ENCODE measurements at places on chromosomes 12 and 14.

DNA sequence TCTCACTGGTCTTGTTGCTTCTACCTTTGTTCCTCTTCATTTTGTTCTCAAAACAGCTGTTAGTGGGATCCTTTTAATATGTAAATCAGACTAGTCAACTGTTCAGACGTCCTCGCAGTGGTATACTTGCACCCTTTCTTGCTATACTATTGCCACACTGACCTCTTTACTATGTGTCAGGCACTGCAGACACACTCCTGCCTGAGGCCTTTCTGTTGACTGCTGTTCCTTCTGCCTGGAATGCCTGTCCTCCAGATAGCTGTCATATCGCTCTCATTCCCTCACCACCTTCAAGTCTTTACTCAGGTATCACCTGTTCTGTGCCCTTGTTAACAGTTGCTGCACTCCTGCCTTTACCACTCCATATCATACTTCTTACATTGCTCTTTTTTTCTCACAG lies 90.0 kb upstream of the TMEM263 start:
- DNase-seq, result no peak
- H3K27me3 ChIP-seq, result no peaks in the 10 kb centered on the region
- H3K27ac ChIP-seq, result no peak overlapping the region
- no peak overlapping the region for H3K4me3 ChIP-seq
- H3K4me1 ChIP-seq, result peaks cover 2% of the 10 kb centered on the region

DNA sequence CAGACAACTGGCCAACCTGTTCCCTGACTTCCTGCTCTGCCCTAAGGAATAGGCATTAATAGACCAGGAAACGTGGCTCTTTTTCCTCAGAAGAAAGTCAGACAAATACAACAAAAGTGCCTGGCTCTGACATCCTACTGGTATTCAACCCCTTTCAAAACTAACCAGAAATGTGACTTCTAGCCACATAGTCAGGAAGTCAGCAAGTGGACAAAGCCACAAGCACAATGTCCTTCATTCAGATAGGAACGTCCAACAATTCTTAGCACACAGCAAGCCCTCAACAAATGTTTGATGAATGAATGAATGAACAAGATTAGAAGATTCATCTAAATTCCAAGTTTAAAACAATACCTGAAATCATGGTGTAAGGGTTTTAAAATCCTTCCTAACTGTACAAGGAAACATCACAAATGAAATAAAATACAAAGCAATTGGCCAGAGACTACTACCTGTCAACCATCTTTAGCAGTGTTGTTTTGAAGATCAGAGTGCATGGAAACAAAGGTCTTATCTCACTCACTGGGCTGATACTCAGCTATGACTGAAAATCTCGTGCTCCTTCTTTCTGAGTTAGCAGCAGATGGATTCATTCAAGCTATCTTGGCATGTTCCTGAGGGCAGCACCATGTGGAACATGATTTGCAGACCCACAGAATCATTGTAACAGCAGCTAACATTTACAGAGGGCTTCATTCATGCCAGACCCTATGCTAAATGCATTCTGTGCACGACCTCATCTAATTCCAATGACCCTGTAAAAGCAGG lies 16.5 kb downstream of the APPL2 start:
- peak overlapping the region; percentile 56 for H3K27ac ChIP-seq
- DNase-seq, result no peak
- peaks cover 76% of the 10 kb centered on the region for H3K4me1 ChIP-seq
- H3K27me3 ChIP-seq, result no peaks in the 10 kb centered on the region

DNA sequence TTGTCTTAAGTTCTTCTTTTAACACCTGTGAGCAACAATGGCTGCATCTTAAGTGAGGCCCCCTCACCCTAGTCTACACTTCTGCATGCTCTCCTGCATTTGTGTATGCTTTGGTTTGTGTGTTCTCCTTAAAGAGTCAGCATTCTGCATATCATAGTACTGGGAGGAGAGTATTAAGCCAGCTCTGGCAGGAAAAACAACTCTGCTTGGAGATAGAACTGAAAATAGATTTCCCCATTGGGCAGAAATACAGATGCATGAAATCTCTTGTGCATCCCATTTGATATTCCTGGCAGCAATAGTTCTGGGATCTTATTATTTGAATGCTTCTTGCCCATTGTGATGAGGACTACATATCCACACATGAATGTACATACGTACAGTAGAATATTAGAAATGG lies 70.6 kb upstream of the PRICKLE1 start:
- no peaks in the 10 kb centered on the region for H3K27me3 ChIP-seq
- no peak for DNase-seq
- H3K27ac ChIP-seq, result no peak overlapping the region
- no peaks in the 10 kb centered on the region for H3K36me3 ChIP-seq
- no peaks in the 10 kb centered on the region for H3K4me1 ChIP-seq
- H3K4me3 ChIP-seq, result no peak overlapping the region

DNA sequence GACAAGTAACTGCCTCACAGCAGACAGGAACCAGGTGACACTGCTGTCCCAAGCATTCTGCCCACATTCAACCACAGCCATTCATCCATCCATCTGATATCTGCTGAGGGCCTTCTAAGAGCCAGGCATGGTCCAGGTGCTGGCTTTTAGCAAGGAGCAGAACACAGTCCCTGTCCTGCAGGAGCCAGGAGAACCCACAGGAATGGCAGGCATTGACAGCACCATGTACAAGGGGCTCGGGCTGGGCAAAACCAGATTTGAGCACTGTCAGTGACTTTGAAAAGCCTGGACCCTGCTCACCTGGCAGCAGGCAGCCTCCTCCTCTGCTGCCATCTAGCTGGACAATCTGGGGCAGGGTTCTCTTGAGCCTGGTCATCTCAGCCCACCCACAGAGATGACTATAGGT lies 137.0 kb downstream of the ZFP36L1 start:
- H3K27me3 ChIP-seq, result no peaks in the 10 kb centered on the region
- no peaks in the 10 kb centered on the region for H3K36me3 ChIP-seq
- no peak overlapping the region for H3K4me3 ChIP-seq
- no peak overlapping the region for H3K27ac ChIP-seq
- DNase-seq, result no peak
